Fibroblast of skin of right biceps (primary cell): ENCODE measurements at places on chromosomes 3 and 15.

DNA sequence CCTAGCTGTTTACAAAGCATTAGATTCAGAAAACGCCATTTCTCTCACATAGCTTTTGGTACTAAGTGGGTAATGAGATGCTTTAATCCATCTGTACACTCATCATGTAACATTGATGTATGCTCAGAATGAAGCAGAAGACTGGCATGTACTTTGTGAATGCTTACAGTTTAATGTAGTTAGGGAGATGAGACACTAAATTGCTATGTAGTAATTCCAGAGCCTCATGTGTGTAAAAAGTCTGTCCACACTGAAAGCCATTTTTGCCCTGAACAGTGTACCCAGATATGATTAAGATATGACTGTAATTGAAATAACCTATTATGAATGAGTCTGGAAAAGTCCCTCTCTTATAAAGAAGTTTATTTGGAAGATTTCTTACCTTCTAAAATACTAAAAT lies 66.5 kb downstream of the ARMC8 start:
- DNase-seq, result peak; percentile 7

GRCh38 chr3:130915567-130916292 lies 21.8 kb downstream of the ATP2C1 start:
- no peak for DNase-seq

DNA sequence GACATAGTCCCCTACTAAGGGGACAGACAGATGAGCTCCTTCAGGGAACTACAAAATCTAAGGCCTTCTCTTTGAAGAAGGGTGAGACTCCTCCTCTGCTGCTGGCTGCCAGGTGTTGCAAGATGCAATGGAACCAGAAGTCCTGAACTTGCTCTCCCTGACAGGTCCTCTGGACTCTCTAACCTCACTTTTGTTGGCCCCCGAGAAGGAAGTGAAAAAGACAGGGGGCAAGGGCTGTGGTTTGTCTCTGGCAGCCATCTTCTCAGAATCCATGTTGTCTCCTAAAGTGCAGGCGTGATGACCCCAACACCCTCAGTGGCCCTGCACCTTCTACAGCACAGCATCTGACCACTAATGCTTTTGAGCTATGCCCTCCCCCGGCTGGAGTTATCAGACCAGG lies 292.5 kb downstream of the CHST2 start:
- DNase-seq, result no peak

DNA sequence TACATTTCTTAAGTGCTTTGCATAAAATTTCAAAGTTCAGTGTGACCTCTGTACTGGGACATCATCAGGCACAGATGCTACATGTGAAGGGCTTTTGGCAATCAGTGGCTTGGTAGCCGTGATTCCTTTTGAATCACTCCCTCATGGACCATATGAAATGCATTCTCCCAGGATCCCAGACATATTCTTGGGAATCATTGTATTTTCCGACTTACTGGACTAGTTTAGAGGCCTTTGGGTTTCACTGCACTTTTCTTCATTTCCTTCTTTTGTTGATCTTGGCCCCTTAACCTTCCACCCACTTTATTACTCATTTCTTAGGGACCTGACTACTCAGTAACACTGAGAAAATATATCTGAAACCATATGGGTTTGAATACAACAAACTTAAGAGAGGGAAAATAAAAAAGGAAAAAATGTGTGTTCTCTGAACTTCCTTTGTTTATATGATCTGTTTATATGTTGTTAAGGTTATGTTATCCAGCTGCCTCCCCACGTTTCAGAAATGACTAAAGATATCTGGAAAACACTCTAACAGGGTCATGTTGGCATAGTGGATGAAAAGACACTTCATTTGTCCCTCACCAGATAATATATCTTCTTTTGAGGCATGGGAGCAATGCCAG lies 35.1 kb downstream of the HMG20A start:
- DNase-seq, result peak; percentile 79

GRCh38 chr15:23869396-23869795 lies 182.3 kb upstream of the NDN start:
- DNase-seq, result peak; percentile 3

DNA sequence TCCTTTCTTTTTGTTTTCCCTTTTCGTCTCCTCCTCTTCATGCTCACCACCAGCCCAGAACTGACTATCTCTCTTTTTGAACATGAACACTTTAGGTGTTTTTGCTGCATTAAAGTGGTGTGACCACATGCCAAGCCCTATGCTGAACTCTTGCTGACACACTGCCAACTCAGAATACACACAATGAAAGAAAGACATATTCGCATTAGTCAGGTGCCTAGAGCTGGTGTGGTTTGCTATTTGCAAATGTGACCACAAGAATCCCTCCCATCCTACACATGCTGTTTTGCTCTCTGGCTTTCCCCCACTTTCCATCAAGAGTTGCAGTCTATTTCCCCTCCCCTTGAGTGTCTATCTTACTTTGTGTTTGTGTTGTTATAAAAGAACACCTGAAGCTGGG lies 967.8 kb upstream of the CFAP20DC start:
- peak; percentile 67 for DNase-seq

DNA sequence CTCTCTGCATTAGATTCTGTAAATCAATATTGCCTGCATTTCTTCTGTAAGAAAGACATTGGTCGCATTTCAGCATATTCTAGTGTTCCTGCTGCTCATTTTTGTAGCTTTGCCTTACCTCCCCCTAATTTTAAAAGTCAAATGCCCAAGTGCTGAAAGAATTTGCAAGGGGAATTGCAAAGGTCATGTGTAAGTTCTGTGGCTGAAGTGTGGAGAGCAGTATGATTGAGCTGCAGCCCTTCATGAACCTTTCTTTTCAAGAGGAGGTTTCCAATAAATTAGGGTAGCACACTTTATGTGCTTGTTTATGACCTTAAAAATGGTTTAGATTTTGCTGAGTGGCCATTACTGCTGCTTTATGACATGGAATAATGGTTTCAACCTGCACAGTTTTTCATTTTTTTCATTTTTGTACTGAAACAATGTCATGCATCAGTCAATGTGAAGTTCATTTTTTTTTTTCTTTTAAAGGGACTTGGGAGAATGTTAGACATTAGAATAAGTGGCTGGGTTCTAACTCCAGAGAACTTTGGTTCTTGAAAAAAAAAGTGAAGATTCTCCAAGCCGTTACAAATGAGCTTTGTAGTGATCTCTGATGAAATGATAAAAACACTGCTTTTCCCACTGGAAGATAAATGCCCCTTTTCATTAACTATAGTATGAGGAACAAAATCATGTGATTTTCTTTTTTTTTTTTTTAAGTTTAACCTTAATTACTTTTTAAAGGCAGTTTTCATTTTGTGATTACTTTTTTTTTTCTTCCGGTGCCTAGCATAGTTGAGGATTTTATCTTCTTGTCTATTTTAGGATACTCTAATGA lies 99.6 kb downstream of the MITF start:
- DNase-seq, result peak; percentile 70

GRCh38 chr3:53067567-53067966 lies 21.7 kb upstream of the SFMBT1 start:
- DNase-seq, result no peak

- DNase-seq, result no peak
These were observed 7.7 kb upstream of the DCP1A start for GRCh38 chr3:53354945-53355498.

GRCh38 chr3:106403371-106404145 lies 534.7 kb upstream of the CBLB start:
- no peak for DNase-seq

DNA sequence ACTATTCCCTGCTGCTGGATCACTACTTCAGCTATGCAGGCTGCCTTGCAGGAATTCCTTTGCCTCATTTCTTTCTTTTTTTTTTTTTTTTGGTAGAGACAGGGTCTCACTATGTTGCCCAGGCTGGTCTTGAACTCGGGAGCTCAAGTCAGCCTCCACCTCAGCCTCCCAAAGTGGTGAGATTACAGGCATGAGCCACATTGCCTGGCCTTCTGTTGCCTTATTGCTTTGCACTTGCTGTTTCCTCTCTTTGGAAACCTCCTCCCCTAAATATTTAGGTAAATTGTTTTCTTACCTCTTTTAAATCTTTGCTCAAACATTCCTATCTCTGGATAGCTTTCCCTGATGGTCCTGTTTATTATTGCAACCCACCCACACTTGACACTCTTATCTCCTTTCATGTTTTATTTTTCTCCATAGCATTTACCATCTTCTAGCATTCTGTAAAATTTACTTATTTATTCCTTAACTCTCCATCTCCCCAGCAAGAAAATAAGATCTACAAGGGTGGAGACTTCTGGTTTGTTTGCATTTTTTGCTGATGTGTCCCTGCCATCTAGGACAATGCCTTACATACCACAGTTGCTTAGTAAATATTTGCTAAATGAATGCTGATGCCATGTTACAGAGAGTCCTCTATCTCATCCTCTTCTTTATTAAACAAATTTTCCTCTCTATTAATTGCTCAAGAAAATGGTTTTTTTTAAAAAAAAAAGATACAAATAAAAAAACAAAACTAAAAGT lies 134.8 kb downstream of the P2RY1 start:
- DNase-seq, result no peak

DNA sequence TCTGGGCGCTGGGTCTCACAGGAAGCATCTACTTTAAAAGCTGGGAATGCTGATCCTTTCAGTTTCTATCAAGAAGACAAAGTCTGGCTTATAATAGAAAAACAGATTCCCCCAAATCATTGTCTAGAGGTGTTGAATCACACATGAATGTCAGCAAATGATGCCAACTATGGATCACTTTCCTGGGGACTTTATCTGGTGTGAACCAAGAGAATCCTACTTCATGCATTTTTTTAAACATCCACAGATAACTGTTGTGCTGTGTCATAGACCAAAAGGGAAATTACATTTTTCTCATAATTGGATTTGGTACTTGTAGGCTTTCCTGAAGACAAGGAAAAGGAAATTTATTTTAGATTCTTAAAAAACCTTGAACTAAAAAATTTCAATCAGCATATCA lies 132.7 kb downstream of the CD47 start:
- peak; percentile 51 for DNase-seq

DNA sequence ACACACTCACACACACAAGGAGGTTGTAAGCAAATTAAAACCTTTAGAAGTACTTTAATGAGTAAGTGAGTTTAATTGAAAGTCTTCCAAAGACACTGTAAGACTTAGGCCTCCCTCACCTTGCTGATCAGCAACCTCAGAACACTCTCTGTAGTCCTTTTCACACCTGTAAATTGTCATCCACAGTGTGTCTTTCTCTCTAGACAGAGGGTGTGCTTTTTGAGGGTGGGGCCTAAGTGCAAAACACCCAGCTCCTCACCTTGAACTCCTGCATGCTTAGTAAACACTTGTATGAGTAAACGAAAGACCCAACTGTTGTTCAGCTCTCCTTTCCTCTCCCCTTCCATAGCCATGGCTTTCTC lies 183.2 kb upstream of the IL12A start:
- no peak for DNase-seq

GRCh38 chr15:28920781-28921331 lies 35.1 kb downstream of the APBA2 start:
- DNase-seq, result no peak

GRCh38 chr3:21668012-21668411 lies 83.0 kb downstream of the ZNF385D start:
- no peak for DNase-seq

DNA sequence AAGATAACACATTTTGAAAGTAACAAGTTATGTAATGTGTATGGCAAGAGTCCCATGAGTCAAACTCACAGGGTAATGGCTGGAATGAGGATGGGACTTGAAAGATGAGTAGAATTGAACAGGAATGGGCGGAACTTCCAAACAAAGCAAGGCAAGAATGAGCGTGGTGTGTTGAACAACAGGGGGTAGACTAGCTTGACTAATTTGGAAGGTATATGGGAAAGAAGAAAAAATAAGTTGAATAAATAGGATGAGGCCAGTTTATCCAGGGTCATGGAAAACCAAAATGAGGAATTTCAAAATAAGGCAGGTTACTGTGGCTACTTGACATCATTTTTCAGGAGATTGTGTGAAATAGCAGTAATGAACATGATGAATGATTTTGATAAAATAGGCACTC lies 2.5 kb upstream of the DPH6 start:
- DNase-seq, result peak; percentile 10

- no peak for DNase-seq
These were observed 113.3 kb upstream of the GBE1 start for GRCh38 chr3:81874738-81875137.

DNA sequence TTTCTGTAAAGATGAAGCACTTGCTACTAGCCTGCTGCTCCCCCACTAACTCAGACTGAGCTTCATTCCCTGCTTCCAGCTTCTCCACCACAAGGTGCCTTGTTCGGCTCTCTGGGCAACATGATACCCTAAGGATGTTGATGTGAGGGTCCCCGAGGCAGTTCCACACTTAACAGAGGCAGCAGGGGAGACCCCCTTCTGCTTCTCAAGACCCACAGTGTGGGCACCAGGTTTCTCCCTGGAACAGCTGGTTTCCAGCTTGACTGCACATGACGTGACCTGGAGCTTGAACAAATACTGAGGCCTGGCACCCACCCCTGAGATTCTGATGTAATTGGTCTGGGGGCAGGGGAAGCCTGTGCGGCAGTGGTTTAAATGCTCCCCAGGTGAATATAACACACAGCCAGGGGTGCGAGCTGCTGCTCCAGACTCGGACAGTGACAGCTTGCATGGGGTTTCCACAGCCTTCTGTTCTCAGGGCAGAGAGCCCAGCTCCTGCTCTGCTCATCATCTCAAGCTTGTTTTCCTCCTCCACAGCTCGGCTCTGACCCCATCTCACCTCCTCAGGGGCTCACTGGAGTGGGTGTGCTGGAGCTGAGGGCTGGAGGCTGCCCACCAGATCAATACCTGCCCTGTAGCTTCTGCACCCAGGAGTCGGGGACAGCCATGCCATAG lies 95.0 kb upstream of the HACD2 start:
- no peak for DNase-seq

GRCh38 chr15:37099319-37100108 lies 835 bp downstream of the MEIS2 start:
- DNase-seq, result peak; percentile 74

DNA sequence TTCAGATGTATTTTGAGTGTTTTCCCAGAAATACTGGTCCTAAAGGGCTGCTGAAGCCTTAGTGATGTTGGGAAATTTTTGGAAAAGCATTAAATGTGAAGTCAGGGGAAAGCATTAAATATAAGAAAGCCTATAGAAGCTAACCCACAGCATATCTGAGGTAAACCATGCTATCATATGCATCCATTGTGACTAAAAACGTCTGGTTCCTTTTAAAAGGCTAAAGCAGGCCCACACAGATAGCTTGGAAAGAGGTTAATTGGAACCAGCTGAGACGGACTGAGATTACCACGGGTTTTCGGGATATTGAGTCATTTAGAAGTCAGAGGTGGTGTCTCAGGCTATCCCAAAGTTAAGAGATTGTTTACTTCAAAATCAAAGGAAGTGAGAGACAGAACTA lies 78.2 kb downstream of the CYP19A1 start:
- peak; percentile 89 for DNase-seq

GRCh38 chr3:127668906-127669305 lies 3.8 kb upstream of the ABTB1 start:
- DNase-seq, result no peak

- peak; percentile 31 for DNase-seq
These were observed 641 bp downstream of the OPA1 start for GRCh38 chr3:193593668-193594030.

DNA sequence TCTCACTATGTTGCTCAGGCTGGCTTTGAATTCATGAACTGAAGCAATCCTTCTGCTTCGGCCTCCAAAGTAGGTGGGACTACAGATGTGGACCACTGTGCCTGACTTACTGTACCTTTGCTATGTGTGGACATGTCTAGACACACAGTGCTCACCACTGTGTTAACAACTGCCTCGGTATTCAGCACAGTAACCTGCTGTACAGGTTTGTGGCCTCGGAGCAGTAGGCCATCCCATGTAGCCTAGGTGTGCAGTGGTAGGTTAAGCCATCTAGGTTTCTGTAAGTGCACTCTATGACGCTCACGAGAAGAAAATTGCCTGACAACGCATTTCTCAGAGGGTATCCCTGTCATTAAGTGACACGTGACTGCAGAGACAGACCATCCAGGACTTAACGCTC lies 70.3 kb downstream of the TAMM41 start:
- no peak for DNase-seq
